Pericardium fibroblast (primary cell): ENCODE measurements at places on chromosomes 7 and 10. TPM values are rescaled to one million over a fixed set of nuclear protein-coding genes. Genes with fewer than 3 reads are reported as not detected.

OR2A7 gene
- total RNA-seq = 0.17 TPM in 1 of 2 replicates, not detected in the other

TRIM8 gene
- total RNA-seq = 96.6 and 109 TPM in 2 replicates

PGAM1 gene
- total RNA-seq = 316 and 578 TPM in 2 replicates

OPN4 gene
- not detected in 2 replicates for total RNA-seq

CRHR2 gene
- total RNA-seq = not detected in 2 replicates

LRRC18 gene
- not detected in 2 replicates for total RNA-seq

SSC4D gene
- 0.34 and 1.2 TPM in 2 replicates for total RNA-seq

UTF1 gene
- total RNA-seq = not detected in 2 replicates

SPAM1 gene
- total RNA-seq = not detected in 2 replicates

TSPAN15 gene
- 0.82 and 4.0 TPM in 2 replicates for total RNA-seq

ASAH2 gene
- total RNA-seq = 0.09 and 0.47 TPM in 2 replicates

TPST1 gene
- 35.7 and 39.0 TPM in 2 replicates for total RNA-seq

EXOC4 gene
- total RNA-seq = 41.7 and 42.7 TPM in 2 replicates

CYP3A7 gene
- 1.0 TPM in 1 of 2 replicates, not detected in the other for total RNA-seq

GPR158 gene
- total RNA-seq = 0.09 and 2.6 TPM in 2 replicates
